ENCODE measurements at places on chromosomes 12 and 14. TPM values are rescaled to one million over a fixed set of nuclear protein-coding genes. Genes with fewer than 3 reads are reported as not detected.

- H3K36me3 ChIP-seq, result no peaks in the 10 kb centered on the region
- H3K4me3 ChIP-seq, result no peak overlapping the region
- no peaks in the 10 kb centered on the region for H3K27me3 ChIP-seq
- no peak overlapping the region for H3K27ac ChIP-seq
- DNase-seq, result no peak
These were observed 31.7 kb upstream of the KCNH3 start for GRCh38 chr12:49507139-49507538.

GRCh38 chr12:5898874-5899273, 46.2 kb downstream of the ANO2 start:
- DNase-seq, result no peak
- no peak overlapping the region for H3K27ac ChIP-seq
- no peaks in the 10 kb centered on the region for H3K36me3 ChIP-seq
- H3K4me3 ChIP-seq, result no peak overlapping the region

HELB gene
- total RNA-seq, result 6.9 TPM

LRRC10 gene
- total RNA-seq, result not detected

LYZ gene
- 1,056 TPM for total RNA-seq

DNA sequence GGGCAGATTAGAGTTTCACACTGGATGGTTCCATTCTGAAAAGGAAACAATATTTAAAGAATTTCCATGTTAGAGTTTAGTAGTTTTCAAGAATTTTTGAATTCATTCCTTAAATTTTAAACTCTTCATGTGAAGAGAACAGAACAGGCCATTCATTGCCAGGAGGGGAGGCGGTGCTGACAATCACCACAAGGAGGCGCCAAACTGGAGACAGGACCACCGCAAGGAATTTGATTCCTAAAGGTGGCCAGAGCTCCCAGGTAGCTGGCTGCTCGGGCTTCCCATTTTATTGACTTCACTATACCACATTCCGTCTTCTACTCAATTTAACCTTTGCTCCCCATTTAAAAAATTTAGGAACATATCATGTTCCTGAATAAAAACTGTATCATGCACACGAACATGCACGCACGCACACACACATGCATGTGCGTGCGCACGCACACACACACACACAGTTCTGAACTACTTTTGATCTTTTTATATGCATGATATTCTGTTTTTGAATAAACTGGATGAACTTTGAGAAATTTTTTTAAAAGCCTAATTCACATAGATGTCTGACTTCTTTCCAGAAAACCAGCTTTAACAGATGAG, 101.2 kb downstream of the NELL2 start:
- H3K27me3 ChIP-seq, result no peaks in the 10 kb centered on the region
- no peak overlapping the region for H3K4me3 ChIP-seq
- no peaks in the 10 kb centered on the region for H3K4me1 ChIP-seq
- no peaks in the 10 kb centered on the region for H3K36me3 ChIP-seq

VWF gene
- total RNA-seq, result 729 TPM

CELA1 gene
- not detected for total RNA-seq

All from upper lobe of right lung (tissue), 1 donor.